ENCODE measurements at places on chromosomes 4 and X.

DNA sequence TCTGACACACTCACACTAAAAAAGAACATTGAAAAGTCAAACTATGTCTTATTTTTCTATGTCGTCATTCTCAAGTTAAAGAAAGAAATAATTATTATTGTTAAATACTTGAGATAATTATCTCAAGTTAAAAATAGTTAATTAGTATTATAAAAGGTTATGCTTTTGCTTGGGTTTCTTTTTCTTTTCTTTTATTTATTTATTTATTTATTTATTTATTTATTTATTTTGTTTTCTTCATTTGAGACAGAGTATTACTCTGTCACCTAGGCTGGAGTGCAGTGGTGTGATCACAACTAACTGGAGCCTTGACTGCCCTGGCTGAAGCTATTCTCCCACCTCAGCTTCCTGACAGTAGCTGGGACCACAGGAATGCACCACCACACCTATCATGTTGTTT is 59.9 kb downstream of the UBQLN2 start:
- no peak for DNase-seq

- DNase-seq, result peak; percentile 1
Measured at GRCh38 chr4:4182835-4183568, 43.7 kb downstream of the OTOP1 start.

DNA sequence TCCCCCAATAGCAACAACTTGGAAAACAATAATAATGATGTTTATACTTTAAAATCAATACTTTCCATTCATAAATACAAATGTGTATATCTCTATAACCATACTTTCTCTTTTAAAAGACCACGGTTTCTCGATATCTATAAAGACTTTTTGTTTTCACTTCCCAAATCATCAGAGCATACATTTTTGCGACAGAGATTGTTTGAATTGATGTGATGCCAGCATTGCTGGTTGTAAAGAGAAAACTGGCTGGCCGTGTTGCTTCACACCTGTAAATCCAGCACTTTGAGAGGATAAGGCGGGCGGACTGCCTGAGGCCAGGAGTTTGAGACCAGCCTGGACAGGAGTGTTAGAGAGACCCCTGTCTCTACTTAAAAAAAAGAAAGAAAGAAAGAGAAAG is 77.6 kb upstream of the ZNF518B start:
- no peak for DNase-seq

- DNase-seq, result no peak
Measured at GRCh38 chr4:105120626-105121025, 26.1 kb upstream of the TET2 start.

DNA sequence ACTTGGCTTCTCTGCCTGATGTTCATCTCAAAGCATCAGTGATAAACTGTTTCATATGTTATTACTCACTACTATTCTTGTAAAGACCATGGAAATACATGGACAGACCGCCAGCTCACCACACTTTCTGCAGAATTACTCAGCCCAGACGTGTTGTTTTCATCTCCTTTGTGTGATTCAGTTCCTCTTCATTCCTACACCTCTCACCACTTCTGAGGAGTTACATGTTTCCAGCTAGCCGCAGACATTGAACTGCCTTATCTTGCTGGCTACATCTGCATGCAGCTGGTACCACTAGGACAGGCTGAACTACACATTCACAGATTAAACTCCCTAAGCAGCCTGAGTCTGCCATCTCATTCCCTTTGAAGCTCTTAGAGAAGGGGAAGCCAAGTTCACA is 443.2 kb upstream of the FGF16 start:
- no peak for DNase-seq

- no peak for DNase-seq
Measured at GRCh38 chrX:131513159-131513914, 30.5 kb upstream of the OR13H1 start.

DNA sequence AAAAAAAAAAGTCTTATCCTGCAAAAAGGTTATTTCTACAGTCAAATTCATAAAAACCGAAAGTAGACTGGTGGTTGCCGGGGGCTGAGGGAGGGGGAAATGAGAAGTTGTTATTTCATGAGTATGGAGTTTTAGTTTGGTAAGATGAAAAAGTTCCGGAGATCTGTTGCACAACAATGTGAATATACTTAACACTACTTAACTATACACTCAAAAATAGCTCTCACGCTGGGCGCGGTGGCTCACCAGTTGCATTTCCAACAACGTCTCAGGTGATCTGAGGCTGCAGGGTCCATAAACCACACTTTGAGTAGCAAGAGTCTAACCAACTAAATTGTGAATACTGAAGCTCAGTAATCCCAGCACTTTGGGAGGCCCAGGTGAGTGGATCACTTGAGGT is 52.4 kb downstream of the ANOS1 start:
- DNase-seq, result no peak

DNA sequence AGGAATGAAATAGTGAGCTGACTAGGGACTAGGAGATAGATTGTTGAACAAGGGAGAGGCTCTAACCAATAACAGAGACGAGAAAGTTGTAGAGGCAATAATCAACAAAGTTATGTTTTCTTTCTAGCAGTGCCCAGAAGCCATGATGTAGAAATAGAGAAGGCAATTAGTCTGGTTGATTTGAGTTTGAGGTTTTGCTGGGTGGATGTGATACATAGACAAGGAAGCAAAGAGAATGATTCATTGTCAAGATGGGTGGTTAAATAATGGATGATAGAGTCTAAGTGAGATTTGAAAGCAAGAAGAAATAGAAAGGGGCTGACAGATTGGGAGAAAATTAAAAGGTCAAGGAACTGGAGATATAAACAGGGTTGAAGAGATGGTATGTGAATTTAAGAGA is 11.2 kb downstream of the RBM41 start:
- DNase-seq, result peak; percentile 26

DNA sequence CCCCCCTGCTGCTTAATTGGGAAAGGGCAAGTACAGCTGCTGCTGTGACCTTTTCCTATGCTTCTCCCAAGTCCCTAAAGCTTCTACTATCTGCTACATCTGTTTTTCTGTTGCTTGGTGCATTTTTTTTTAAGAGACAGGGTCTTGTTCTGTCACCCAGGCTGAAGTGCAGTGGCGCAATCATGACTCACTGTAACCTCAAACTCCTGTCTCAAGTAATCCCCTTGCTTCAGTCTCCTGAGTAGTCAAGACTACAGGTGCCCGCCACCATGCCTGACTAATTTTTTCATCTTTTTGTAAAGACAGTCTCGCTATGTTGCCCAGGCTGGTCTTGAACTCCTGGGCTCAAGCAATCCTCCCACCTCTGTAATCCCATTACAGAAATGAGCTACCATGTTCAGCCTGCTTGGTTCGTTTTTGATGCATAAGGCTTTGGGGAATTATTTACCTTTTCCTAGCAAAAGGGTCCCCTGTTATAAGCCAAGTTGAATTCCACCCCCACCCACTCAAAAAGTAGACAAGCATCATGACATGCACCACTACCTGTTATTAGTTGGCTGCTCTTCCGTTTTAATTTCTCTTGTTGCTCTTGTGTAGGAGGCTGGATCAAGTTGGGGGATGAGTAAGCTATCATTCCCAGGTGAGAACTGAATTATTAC is 39.6 kb downstream of the DGKK start:
- peak; percentile 0 for DNase-seq

- DNase-seq, result no peak
Measured at GRCh38 chrX:1809581-1809980, 194.7 kb downstream of the ASMT start.

- no peak for DNase-seq
Measured at GRCh38 chr4:185693548-185694215, 118.3 kb downstream of the SORBS2 start.

DNA sequence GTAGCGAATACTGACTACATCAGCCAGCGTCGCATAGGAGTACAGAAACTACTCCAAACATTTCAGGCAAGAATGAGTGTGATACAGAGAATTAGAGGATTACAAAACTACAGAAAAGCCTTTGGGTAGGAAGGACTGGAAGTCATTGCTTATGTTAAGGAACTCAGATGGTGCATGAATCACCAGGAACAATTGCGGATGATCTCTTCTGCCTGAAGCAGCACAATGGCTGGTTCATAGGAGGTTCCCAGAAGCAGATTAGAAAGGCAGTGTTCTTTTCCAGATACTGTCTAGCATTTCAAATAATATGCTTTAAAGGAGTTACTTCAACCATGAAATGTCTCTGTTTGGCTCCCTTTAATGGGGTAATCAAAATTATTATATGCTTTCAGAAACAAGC is 42.5 kb upstream of the MAP9 start:
- peak; percentile 87 for DNase-seq

DNA sequence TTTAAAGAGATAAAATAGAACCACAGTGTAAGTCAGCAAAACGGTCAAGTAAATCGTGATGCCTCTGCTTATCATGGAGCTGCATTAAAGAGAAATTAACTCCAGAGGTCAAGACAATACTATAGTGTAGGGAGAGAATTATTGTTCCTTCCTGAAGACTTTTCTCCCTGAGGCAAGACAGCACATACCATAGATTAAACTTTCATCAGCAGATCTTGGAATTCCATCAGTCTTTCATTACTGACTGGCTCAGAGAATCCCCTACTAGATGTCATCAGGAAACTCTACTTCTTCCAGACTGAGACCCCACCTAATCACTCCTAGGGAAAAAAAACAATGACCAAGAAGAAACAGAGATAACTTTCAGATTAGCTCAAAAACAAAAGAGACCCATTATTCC is 131.3 kb downstream of the NSUN7 start:
- DNase-seq, result peak; percentile 8

- no peak for DNase-seq
Measured at GRCh38 chrX:3407781-3408180, 61.3 kb upstream of the MXRA5 start.

DNA sequence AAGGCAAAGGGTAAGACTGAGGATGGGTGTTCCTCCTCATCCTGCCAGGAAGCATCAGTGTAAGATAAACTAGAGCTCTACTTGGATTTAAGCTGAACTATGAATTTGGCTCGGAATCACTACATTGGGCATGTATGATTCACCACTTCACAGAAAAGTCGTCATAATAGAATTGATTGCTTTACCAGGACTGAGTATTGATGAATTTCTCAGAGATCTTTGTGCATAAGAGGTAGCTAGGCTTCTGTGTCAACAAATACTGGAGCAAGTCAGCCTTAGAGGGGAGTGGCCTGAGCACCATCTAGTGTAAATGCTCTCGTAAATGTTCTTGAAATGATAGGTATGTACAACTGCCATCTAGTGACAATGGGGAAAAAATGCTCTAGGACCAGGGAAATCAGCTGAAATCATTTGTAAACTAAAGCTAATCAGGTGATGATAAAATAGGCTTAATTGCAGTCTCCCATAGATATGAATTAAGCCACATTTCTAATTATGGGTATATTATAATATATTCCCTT is 309.5 kb upstream of the FMR1 start:
- no peak for DNase-seq

GRCh38 chrX:136497556-136498052 is at the start of gene HTATSF1:
Gene HTATSF1, plus strand, starts transcription at chrX:136497592. Its CDS starts 93 bp downstream, at chrX:136497685.
- no peak for DNase-seq

DNA sequence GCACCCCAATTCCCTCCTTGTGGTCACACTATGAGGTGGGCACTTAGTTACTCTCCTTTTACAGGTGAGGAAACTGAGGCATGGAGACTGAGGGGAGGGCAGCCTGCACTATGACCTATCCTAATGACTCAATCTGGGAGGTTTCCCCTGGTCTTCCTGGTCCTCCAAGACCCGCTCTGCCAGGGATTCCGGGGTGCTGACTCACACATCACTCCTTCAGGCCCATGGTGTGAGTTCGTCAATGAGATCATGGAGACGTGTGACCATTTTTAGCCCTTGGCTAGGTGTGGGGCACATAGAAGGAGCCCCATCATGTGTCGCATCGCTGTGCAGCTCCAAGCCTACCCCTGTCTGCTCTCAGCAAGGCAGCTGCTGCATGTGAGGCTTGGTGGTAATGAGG is 32.4 kb upstream of the BCOR start:
- peak; percentile 72 for DNase-seq

DNA sequence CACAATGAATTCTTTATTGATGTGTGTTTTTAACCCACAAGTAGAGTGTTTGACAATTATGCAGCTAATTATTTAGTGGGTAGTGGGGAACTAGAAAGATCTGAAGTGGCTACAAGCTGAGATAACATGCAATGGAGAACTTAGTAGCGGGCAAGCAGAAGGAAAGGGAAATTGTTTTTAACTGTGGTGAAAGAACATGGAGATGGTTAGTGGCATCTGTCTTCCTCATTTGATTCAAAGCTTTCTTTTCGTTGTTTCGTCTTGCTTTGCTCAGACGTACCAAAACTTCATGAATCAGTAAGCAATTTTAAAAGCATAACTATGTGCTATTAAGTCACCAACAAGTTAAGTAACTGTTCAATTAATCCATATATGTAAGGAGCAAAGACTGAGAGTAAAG is 169.9 kb downstream of the BANK1 start:
- no peak for DNase-seq

DNA sequence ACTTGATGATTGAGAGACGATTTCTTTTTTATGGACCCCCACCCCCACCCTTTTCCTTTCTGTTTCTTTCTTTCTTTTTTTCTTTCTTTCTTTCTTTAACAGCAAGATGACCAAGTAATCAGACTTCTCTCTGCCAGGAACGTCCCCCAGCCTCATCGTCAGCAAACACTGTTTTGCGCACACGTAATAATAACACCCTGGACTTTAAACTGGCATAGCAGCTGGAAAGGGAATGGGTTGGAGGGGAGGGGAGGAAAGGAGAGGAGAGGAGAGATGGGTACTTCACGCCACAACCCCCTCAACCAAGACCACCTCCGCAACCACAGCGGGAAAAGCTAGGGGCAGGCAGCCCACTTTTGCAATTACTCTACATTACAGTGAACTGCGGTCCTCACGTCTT is 1.1 kb downstream of the GABRA2 start:
- DNase-seq, result no peak

GRCh38 chrX:47573341-47574075 is 8.7 kb upstream of the TIMP1 start:
- peak; percentile 60 for DNase-seq

GRCh38 chr4:104941661-104942062 is 205.0 kb upstream of the TET2 start:
- no peak for DNase-seq

DNA sequence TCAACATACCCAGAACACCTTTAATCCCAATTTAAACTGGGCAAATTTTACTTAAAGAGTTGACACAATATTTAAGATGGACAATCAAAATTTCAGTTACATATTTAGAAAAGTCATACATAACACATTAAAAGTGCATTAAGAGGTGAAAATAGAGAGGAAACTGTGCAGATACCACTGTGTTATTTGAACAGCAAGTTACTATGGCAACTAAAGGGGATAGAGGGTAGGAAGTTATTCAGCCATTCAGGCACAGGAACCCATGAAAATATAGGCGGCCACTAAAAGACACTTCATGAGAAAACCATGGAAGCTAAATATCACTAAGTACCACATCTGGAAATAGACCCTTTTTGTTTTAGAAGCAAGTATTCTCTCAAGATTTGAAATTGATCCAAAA is 75.1 kb downstream of the PDGFC start:
- DNase-seq, result no peak

- no peak for DNase-seq
Measured at GRCh38 chr4:150849016-150849415, 166.1 kb downstream of the LRBA start.

GRCh38 chr4:4651811-4652755 is 110.2 kb upstream of the STX18 start:
- no peak for DNase-seq
